Renal cortical epithelial cell (primary cell): ENCODE measurements at places on chromosomes 7 and 10.

GRCh38 chr10:87925570-87925969 is 62.1 kb downstream of the PTEN start:
- DNase-seq: peak; percentile 80

DNA sequence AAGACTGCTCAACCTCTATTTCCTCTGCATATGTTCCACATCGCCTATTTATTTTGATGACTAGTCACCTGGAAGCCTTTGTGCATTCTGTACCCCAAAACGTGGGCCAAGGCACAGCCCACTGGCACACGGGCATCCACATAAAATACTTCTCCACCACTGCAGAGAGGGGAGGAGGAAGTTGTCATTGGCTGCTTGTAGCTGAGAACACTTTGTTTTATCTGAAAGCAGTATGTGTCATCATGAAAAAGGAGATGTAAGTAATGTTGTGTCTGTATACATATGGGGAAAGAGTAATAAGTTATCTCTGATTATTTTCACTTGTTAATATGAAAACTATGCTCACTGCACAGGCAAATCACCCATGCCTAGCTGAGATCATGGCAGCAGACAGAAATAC is 48.2 kb upstream of the AMPH start:
- no peak for DNase-seq

DNA sequence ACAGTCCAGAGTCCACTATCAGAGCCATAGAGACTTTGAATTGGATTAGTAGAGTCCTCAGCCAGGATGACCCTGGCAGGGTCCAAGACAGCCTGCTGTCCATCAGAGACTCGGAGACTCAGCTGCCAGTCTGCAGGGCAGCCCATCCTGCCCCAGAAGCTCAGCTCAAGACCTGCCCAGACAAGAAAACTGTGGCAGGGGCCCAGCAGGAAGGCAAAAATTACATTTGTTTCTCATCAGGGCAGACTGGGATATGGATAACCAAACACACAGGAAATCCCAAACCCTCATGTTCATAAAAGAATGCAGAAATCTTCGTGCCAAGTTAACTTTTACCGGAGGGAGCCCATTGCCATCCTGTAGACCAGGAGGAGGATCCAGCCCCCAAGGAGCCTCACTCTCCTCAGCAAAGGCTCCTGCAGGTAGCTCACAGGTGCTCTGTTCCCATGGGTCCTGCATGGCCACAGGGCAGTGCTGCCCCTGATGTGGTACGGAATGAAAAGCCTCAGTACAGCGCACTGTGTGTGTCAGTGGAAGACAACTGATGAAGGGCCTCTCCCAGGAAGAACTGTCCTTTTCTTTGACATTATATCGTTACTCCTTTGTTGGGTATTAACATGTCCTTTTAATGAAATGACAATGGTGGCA is 222.2 kb downstream of the KCNMA1 start:
- DNase-seq: no peak

GRCh38 chr10:32379318-32379949 is 32.5 kb upstream of the EPC1 start:
- DNase-seq: peak; percentile 85

DNA sequence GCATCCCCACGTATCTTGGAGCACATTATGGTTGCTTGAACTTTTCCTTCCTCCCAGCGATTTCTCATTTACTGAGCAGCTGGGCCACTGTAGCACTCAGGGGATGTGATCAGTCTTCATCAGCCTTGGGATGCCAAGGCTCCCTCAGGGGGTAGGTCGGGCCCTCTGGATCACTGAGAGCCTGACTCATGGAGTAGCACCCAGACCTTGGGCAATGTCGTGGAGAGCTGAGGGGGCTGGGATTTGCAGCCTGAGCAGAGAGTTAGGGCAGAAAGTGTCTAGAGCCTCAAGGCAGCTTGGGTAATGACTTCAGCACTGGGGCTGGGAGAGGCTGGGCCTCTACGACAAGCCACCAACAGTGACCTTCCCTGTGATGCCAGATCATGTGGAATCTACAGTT is 86.5 kb upstream of the CXCL12 start:
- no peak for DNase-seq

GRCh38 chr10:77506517-77507200 is 130.9 kb downstream of the KCNMA1 start:
- no peak for DNase-seq

- DNase-seq: no peak
These were observed 835.0 kb upstream of the COBL start for GRCh38 chr7:52151559-52151958.

- DNase-seq: no peak
These were observed 7.1 kb downstream of the CRYGN start for GRCh38 chr7:151432658-151433521.
